ENCODE measurements at places on chromosomes 4 and X. TPM values are rescaled to one million over a fixed set of nuclear protein-coding genes. Genes with fewer than 3 reads are reported as not detected.

GRCh38 chrX:43939187-43939926 is 33.8 kb downstream of the NDP start:
- H3K36me3 ChIP-seq: no peaks in the 10 kb centered on the region
- H3K4me1 ChIP-seq: no peaks in the 10 kb centered on the region
- no peaks in the 10 kb centered on the region for H3K27me3 ChIP-seq
- no peak overlapping the region for H3K27ac ChIP-seq

- H3K27me3 ChIP-seq: no peaks in the 10 kb centered on the region
- no peak overlapping the region for H3K27ac ChIP-seq
- no peak for DNase-seq
Observed at GRCh38 chr4:151329217-151330007, 4.0 kb upstream of the SH3D19 start.

DNA sequence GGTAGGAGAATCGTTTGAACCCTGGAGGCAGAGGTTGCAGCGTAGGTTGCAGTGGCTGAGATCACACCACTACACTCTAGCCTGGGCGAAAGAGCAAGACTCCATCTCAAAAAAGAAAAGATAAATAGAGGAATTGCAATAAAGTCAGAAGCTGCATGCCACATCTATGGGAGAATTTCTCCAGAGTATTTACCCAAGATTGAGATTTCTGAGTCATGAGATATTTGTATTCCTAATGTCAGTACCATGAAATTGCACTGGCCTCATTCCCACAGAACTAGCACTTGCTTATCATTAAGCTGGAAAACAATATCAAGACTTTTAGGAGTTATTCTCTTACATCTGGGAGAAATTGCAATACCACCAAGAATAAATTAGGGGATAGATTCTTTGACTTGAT is 37.4 kb downstream of the ASIC5 start:
- no peaks in the 10 kb centered on the region for H3K36me3 ChIP-seq
- DNase-seq: no peak
- H3K4me1 ChIP-seq: no peaks in the 10 kb centered on the region
- H3K27me3 ChIP-seq: no peaks in the 10 kb centered on the region
- no peak overlapping the region for H3K4me3 ChIP-seq

NOX1 gene
- not detected for total RNA-seq

DNA sequence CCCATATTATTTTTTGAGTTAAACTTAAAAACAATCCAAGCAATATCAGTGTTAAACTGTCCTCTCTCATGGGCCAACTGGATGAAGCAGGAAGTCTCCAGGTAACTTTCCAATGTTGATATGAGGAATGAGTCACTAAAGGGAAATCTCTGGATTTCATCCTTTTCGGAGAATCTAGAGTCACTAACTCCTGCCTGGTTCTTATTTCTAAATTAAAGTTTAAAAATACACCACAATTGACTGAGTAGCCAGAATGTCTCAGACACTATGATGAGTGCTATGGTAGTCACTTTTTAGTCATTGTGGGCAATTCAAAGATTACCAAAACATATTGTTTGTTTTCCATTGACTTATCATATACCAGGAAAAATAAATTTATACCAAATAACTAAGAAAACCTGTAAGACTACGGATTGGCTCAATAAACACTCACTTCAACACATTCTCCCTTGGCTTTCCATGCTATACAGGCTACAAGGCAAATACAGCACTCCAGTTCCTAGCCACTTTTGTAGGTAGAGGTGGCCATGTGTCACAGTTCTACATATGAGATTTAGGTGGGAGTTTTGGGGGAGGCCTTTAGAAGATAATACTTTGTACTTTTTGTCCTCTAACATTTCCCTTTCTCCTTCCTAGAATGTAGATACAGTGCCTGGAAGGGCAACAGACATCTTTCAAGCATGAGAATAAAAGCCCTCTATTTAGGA is 8.6 kb downstream of the SLC9B2 start:
- DNase-seq: no peak
- no peak overlapping the region for H3K4me3 ChIP-seq
- no peak overlapping the region for H3K27ac ChIP-seq
- no peaks in the 10 kb centered on the region for H3K4me1 ChIP-seq

GRCh38 chrX:126658447-126658846 is 105.8 kb upstream of the DCAF12L1 start:
- no peak for DNase-seq
- no peaks in the 10 kb centered on the region for H3K36me3 ChIP-seq
- H3K27ac ChIP-seq: no peak overlapping the region
- no peak overlapping the region for H3K4me3 ChIP-seq
- H3K4me1 ChIP-seq: no peaks in the 10 kb centered on the region

GRCh38 chr4:140617499-140618248 is 48.9 kb upstream of the UCP1 start:
- H3K36me3 ChIP-seq: peaks cover 20% of the 10 kb centered on the region
- no peaks in the 10 kb centered on the region for H3K27me3 ChIP-seq
- H3K4me1 ChIP-seq: peaks cover 8% of the 10 kb centered on the region
- H3K4me3 ChIP-seq: no peak overlapping the region

SCRG1 gene
- total RNA-seq: not detected

GRCh38 chrX:20311505-20311904 is 44.8 kb upstream of the RPS6KA3 start:
- no peak overlapping the region for H3K27ac ChIP-seq
- H3K4me3 ChIP-seq: no peak overlapping the region
- no peaks in the 10 kb centered on the region for H3K27me3 ChIP-seq
- DNase-seq: no peak

- no peaks in the 10 kb centered on the region for H3K27me3 ChIP-seq
- no peaks in the 10 kb centered on the region for H3K36me3 ChIP-seq
- DNase-seq: peak; percentile 35
- no peak overlapping the region for H3K4me3 ChIP-seq
Observed at GRCh38 chr4:119977076-119977940, 89.3 kb downstream of the MAD2L1 start.

GRCh38 chr4:187286525-187286924 is 562.9 kb upstream of the FAT1 start:
- H3K4me3 ChIP-seq: no peak overlapping the region
- no peak overlapping the region for H3K27ac ChIP-seq
- no peaks in the 10 kb centered on the region for H3K27me3 ChIP-seq
- no peak for DNase-seq

GRCh38 chr4:156775813-156776212 is 195.8 kb downstream of the PDGFC start:
- DNase-seq: no peak
- H3K4me3 ChIP-seq: no peak overlapping the region
- no peaks in the 10 kb centered on the region for H3K36me3 ChIP-seq
- H3K4me1 ChIP-seq: no peaks in the 10 kb centered on the region

DNA sequence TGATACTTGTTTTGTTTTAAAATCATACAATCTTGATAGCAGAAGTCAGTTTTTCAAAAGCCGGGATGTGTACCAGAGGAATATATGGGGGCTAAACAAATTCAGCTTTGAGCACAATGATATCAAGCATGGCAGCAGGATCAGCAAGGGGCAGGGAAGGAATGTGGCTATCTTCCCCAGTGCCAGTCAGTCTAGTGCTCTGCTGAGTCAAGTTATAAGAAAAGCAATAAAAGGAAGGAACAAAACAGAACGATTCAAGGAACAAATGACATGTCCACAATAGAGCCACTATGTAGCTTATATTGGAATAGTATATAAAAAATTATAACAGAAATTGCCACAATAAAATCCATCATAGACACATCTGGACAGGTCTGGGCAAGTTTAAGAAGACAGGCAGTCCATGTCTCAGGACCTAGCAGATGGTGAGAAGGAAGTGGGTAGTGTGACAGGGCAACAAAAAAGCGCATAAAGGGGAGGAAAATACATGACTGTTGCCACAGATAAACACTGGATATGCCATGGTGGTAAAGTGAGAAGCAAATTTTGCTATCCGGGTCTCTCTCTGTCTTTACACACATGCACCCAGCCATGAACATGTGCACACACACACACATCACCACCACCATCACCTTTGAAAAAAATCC is 518.2 kb upstream of the HTR2C start:
- no peak overlapping the region for H3K4me3 ChIP-seq
- H3K4me1 ChIP-seq: no peaks in the 10 kb centered on the region
- H3K27ac ChIP-seq: no peak overlapping the region
- no peaks in the 10 kb centered on the region for H3K27me3 ChIP-seq

DNA sequence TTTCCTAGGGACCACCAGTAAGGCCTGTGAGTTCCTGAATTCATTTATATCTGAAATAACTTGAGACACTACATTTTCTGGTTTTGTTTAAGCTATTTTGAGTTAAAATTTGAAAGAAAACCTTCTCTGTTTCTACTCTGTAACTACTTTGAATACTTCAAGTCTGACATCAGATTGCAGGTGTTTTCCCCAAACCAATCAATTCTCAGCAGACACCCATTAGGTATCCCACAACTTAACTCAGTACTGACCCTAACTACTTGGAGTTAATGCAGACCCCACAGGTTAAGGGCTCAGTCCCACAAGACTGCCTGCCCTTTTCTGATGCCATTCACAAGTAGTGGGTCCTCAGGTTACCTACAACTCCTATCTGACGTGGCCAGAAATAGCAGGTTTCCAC is 1100.0 kb upstream of the SLIT2 start:
- no peaks in the 10 kb centered on the region for H3K27me3 ChIP-seq
- H3K4me3 ChIP-seq: no peak overlapping the region
- H3K27ac ChIP-seq: no peak overlapping the region
- no peaks in the 10 kb centered on the region for H3K4me1 ChIP-seq
- no peaks in the 10 kb centered on the region for H3K36me3 ChIP-seq

GRCh38 chr4:153211986-153212728 is 7.9 kb downstream of the TRIM2 start:
- H3K36me3 ChIP-seq: peaks cover 35% of the 10 kb centered on the region
- no peak overlapping the region for H3K4me3 ChIP-seq
- no peak for DNase-seq

DNA sequence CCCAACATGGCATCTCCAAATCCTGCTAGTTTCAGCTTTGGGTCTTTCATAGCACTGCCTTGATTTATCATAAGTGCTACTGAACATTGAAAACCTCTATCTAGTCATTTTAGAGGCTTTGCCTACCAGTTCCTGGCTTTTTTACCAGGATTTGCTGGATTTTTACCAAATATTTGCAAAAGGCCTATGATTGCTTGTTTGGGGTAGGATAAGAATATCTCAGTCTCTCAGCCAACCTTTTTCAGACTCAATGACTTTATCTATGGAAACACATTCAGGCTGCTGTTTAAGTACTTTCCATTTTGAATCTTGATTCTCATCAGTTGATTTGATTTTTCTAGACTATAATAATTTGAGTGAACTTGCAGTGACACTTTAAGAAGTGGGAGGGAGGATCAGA is 80.1 kb downstream of the NPFFR2 start:
- DNase-seq: no peak
- H3K36me3 ChIP-seq: no peaks in the 10 kb centered on the region
- no peak overlapping the region for H3K4me3 ChIP-seq

MTTP gene
- 0.42 TPM for total RNA-seq

- no peaks in the 10 kb centered on the region for H3K27me3 ChIP-seq
- no peak for DNase-seq
- H3K36me3 ChIP-seq: no peaks in the 10 kb centered on the region
- H3K4me1 ChIP-seq: no peaks in the 10 kb centered on the region
Observed at GRCh38 chr4:107751670-107752069, 31.6 kb upstream of the PAPSS1 start.

DNA sequence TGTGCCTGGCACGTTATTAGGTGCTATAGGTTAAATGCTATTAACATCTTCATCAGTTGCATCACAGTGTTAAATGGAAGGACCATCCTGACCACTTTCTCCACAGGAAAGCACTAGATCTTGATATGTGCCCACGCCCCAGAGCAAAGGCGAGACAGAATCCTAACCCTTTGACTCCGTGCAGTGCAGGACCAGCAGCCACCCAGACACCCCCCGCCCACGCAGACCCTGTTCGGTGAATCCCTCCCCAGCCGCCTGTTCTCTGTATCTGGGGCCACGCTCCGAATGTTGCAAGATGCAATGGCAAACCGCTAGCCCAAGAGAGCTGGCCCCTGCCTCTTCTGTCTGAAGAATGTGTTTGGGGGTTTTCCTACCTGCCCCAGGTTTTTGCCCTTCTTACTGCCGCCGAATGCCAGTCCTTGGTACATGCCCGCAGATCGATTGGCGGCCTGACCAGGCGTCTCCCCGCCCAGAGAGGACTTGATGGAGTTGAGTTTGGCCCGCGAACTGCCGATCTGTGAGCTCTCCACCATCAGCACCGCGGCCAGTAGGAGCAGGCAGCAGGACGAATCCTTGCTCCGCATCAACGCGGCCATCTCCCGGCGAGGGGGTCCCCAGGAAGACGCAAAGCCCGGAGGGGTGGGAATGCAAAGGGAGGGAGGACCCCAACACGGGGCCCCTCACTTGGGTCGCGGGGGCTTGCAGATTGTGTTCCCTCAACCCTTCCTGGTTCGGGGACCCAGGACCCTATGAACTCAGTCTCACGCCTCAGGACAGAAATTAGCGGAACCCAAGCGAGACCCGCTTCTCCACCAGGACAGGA is 906 bp downstream of the DKK2 start:
- peaks cover 72% of the 10 kb centered on the region for H3K27me3 ChIP-seq
- H3K4me1 ChIP-seq: no peaks in the 10 kb centered on the region
- peak; percentile 79 for DNase-seq
- no peaks in the 10 kb centered on the region for H3K36me3 ChIP-seq

- H3K27me3 ChIP-seq: no peaks in the 10 kb centered on the region
- H3K4me3 ChIP-seq: no peak overlapping the region
- H3K36me3 ChIP-seq: no peaks in the 10 kb centered on the region
- DNase-seq: no peak
- H3K27ac ChIP-seq: no peak overlapping the region
- no peaks in the 10 kb centered on the region for H3K4me1 ChIP-seq
Observed at GRCh38 chrX:101028562-101028961, 23.3 kb downstream of the TRMT2B start.

ALAS2 gene
- 1.7 TPM for total RNA-seq

- no peaks in the 10 kb centered on the region for H3K27me3 ChIP-seq
- H3K36me3 ChIP-seq: no peaks in the 10 kb centered on the region
- no peak overlapping the region for H3K27ac ChIP-seq
- H3K4me1 ChIP-seq: no peaks in the 10 kb centered on the region
- no peak for DNase-seq
Observed at GRCh38 chr4:8321771-8322170, 52.2 kb downstream of the HTRA3 start.

HSPA4L gene
- 1.7 TPM for total RNA-seq

DNA sequence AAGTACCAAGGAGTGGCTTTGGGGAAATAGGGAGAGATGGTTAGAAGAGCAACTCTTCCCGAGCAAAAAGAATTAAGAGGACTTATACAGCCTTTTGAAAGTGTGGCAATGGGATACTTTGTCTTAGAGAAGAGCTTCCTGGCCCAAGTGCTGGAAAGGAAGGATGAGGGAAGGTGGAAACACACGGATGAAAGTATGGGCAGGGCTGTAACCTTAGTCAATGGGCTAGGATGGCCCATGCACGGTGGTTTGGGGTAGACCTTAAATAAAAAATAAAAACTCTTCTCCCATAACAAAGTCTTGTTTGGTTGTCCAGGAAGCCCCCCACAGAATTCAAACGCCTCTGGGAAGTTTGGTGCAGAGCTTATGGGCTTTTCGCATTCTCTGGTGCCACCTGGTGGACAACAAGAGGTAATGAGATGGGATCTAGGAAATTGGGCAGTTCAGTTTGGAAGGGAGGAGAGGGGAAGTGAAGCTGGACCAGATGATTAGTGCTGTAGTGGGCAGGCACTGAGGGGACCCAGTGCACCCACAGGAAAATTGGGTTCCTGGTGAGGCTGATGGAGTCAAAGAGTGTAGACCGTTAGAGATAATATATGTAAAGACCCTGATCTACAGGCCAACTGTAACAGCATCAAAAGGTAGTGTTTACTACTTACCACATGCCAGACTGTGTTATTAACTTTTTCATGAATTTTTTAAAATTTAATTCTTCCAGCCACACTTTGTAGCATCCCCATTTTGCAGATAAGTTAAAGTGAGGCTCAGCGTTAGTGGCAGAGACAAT is 13.8 kb upstream of the ENOX2 start:
- H3K36me3 ChIP-seq: no peaks in the 10 kb centered on the region
- DNase-seq: peak; percentile 75
- no peaks in the 10 kb centered on the region for H3K4me1 ChIP-seq
- no peaks in the 10 kb centered on the region for H3K27me3 ChIP-seq
- H3K27ac ChIP-seq: no peak overlapping the region
